ENCODE measurements at places on chromosomes 3 and 15.

GRCh38 chr3:191020730-191021396, 158.4 kb upstream of the GMNC start:
- DNase-seq, result no peak

DNA sequence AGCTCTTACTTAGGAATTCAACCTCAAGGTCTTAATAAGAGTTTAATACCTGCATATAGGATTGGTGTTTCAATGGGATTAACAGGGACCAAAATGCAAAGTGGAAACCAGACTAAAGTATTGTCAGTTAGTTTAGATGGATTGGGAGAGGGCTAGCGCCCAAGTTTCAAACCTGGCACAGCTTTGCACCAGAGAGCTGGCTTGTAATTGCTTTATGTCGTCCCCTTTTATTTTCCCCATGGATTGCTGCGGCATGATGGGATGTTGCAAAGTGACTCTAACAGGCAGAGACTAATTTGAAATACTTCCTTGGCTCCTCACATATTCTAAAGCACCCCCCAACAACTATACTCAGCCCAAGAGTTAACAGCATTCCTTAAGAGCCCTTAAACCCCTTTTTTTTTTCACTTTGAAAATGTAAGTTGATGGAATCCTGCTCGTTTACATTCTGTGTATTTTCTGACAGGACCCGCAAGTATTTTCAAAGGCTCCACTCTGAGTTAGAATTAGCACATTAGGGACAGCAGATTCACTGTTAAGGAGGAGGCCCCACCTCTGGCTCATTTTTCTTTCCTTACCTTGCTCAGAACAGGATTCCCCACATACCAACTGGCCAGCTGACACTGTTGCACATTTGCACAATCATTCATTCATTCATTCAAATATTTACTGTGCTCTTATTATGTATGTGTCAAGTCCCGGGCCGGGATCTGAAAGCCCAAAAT, 214.2 kb downstream of the ERC2 start:
- DNase-seq, result no peak

GRCh38 chr15:37101980-37102304, 1.6 kb upstream of the MEIS2 start:
- DNase-seq, result peak; percentile 78

DNA sequence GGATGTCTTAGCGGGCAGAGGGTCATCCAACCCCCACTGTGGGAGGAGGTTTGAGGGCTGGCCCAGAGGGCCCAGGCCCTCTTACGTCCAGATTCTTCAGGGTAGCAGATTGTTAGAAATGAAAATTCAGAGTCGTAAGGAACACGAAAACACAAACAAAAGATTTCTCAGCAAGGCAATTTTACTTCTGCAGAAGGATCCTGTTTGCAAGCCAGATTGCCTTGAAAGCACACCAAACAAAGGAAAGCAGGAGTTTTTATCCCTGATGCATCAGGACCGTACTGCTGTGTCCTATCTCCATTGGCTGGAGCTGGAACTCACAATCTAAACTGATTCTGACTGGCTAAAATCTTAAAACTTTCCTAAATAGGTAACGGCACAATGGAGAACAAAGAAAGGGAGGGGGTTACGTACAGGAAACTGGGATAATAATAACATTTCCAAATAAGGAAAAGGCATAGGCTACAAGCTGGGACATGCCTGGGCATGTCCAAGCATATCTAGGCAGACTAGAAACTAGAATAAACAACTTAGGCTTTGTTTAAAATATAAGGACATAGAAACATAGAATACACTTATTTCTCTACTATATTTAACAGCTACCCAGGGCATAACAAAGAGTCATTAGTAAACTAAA, 97.3 kb upstream of the C2CD4B start:
- no peak for DNase-seq

- no peak for DNase-seq
These were observed 51.4 kb downstream of the SSUH2 start for GRCh38 chr3:8593021-8593827.

- DNase-seq, result no peak
These were observed 658.7 kb downstream of the SQOR start for GRCh38 chr15:46293550-46293949.

DNA sequence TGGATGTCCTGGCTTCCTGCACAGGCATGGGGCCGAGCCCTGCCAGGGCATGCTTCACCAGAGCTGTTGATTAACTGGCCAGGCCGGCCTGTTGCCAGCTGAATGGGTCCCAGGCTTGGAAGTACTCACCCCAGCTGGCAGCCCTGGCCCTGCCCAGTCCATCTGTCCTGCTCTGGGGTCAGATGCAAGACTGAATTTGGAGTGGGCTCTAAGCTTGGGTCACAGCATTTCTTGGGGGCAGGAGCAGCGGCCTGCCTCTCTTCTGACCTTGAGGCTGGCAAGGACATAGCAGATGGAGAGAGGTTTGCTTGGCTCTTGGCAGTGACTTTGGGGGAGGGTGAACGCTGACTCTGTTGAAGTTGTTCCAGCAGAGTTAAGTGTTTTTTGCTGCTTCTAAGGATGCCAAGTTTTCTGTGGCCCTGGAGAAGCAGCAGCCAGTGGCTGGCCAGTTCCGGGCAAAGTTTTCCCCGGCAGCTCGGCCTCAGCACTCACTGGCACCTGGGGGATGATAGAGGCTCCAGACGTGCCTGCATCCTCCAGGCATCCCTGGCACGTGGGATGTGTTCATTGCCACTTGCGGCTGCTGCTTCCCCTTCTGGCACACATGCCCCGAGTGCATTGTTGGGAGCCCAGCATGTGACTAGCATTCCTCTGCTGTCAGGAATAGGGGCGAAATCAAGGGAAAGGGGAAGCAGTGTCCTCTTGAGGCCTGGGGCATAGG, 22.9 kb downstream of the PDIA5 start:
- no peak for DNase-seq

- no peak for DNase-seq
These were observed 73.7 kb downstream of the CEP63 start for GRCh38 chr3:134559591-134559990.
